ENCODE measurements at places on chromosomes 13 and 19. TPM values are rescaled to one million over a fixed set of nuclear protein-coding genes. Genes with fewer than 3 reads are reported as not detected.
A peak's percentile ranks its signal among the peaks of the same experiment; 100 is the strongest.

DNA sequence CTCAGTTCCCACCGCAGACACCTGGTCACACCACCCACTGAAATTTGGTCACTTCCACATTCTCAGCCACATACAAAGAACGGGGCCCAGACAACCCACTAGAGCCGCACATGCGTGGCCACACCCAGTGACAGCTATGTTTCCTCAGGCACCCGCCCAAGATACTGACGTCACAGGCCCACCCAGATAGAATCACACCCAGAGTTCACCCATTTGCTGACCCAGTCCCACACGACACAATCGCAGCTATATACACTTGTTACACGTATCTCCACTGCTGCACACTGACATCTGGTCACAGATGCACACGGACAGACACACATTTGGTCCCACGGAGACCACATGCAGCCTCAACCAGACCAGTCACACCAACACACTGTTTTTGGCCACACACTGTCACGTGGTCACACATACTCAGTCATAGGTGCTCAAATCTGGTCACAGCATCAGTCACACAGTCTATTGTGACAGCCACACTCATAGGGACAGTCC lies 2.9 kb downstream of the NUMBL start:
- no peak for DNase-seq

- no peak for DNase-seq
These were observed 389.9 kb upstream of the PCDH9 start for GRCh38 chr13:67619995-67620380.

DNA sequence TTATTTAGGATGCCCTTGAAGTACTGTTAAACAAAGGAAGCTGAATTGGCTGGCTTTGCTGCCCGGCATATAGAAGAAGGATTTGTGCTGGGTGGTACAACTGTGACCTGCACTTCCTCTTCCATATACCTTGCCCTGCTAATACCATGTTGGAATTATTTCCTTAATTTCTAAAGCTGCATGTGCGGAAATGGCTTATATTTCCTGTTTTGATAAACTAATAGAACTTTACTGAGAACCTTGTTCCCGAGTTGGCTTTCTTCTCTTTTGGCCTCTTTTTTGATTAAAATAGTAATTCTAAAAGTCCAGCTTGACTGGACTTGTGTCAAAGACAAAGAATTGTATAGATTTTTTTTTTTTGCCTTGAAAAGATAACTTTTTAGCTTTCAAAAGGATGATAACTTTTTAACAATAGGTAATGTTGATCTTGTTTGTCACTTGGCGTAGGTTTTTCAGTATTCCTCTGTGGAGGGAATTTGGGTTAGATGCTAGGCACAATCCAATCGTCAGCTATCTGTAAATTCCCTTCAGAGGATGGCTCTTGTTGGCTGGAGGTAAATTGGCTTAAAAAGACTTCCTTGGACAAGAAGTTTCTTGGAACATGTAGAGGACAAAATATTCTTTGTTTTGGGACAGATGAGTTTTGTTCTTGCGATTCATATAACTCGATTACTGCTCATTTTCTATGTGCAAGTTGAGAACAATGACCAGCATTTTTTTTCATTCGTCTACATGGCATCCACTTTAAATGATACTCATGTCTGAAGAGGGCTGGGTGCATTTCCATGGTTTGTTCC lies 41.4 kb downstream of the COL4A2 start:
- no peak for DNase-seq

GRCh38 chr19:42531313-42531712 lies 3.0 kb upstream of the CEACAM1 start:
- DNase-seq, result no peak

KLK2 gene
- not detected for polyA plus RNA-seq

- DNase-seq, result no peak
These were observed 8.0 kb downstream of the RGCC start for GRCh38 chr13:41465241-41465847.

DNA sequence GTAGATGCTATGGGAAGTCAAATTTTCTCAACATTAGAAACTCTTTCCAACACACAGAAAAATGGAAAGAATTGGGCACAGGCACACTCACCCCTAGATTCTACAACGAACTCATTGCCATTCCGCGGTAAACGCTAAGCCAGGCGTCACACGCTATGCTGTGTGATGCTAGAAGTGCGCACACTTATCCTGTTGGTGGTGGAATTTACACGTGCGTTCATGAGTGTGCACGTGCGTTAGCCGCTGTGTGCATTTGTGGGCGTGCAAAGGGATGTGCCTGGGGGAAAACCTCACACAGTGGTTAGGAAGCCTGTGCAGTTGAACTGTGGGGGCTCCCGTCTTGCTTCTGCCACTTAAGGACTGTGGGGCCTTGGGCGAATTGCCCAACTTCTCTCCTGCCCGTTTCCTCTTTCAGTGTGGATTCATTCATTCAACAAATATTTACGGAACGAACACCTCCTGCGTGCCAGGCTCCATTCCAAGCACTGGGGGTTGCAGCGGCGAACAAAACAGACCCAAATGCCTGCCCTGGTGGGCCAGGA lies 7.7 kb downstream of the NFILZ start:
- no peak for DNase-seq

- no peak for DNase-seq
These were observed 5.7 kb upstream of the RXFP2 start for GRCh38 chr13:31733647-31734046.

DNA sequence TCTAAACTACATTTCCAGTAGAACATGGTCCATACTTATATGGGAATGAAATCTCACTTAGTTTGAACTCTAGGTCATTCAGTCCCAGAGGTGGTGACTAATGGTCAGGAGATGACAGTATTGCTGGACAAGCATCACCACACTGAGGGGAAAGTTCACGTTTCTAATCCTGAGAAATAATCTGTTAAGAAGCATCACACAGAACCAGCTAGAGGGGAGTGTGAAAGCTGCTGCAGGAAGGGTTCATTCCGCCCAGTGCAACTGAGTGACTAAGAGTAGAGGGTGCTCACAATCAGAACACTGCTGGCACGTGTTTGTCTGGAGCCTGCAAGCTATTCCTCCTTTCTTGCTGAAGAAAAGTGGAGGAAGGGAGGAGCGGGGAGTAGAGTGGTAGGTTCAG lies 2.7 kb downstream of the COL4A1 start:
- peak; percentile 15 for DNase-seq

DNA sequence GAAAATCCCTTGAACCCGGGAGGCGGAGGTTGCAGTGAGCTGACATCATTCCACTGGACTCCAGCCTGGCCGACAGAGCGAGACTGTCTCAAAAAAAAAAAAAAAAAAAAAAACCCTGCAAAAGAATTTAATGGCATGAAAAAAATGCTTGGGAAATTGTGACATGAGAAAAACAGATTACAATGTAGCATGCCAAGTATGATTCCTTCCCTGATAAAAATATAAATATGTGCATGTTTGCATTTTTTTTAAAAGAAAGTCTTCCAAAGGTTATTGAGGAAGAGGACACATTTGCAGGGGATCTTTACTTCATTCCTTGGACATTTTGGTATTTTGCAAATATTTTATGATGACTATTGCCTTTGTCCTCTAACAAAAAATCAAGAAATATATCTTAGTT lies 14.5 kb upstream of the ZBTB32 start:
- DNase-seq, result no peak

TMPRSS9 gene
- polyA plus RNA-seq, result 0.15 TPM

DNA sequence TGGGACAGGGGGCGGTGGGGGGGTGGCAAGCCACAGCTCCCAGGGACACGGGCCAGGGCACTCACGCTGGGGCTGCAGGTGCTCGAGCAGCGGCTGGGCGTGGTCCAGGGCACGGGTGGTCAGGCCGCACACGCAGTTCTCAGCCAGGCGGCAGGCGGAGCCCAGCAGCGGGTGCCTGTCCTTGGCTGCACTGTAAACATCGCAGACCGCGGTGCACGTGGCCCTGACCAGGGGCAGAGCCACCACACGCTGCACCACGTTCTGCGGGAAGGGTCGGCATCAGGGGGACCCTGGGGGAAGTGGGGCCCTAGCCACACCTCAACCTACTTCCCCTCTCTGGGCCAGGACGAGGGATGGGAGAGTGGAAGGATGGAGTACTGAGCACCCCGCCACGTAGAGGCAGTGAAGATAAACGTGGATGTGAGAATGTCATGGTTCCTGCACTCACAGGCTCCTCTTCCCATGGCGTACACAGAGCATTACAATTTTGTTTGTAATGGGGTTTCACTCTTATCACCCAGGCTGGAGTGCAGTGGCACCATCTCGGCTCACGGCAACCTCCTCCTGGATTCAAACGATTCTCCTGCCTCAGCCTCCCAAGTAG lies 3.4 kb downstream of the PLIN5 start:
- no peak for DNase-seq

CD320 gene
- 131 TPM for polyA plus RNA-seq

DNA sequence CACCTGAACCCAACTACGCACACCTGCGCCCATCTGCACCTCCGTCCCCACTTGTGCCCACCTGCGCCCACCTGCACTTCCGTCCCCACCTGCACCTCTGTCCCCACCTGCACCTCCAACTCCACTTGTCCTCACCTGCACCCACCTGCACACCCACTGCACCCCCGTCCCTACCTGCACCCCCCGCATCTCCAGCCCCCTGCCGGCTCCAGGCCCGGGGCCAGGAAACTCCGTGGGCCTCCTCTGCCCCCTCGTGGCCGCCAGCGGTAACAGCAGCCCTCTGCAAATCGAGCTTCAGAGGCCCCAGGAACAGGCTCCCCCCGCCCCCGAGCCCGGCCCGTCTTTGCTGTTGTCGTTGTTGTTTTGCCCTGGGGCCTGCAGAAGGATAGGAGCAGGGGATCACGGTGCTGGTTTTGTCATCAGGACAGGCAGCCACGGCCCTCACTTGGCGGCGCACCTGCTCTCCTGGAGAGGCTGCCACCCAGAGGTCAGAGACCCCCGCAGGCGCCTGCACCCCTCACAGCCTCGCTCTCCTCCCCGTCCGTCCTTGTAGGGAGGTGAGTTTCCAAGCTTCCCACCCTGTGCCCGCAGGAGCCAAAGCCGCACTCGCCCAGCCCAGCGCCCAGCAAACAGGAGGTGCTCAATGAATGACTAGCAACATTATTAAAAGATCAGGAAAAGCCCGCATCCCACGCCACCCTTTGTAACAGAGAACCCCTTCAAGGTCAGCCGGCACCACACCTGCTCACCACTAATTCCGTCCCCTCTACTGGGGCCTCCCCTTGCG lies 65.4 kb downstream of the GNG7 start:
- peak; percentile 73 for DNase-seq

NOVA2 gene
- 13.0 TPM for polyA plus RNA-seq

DNA sequence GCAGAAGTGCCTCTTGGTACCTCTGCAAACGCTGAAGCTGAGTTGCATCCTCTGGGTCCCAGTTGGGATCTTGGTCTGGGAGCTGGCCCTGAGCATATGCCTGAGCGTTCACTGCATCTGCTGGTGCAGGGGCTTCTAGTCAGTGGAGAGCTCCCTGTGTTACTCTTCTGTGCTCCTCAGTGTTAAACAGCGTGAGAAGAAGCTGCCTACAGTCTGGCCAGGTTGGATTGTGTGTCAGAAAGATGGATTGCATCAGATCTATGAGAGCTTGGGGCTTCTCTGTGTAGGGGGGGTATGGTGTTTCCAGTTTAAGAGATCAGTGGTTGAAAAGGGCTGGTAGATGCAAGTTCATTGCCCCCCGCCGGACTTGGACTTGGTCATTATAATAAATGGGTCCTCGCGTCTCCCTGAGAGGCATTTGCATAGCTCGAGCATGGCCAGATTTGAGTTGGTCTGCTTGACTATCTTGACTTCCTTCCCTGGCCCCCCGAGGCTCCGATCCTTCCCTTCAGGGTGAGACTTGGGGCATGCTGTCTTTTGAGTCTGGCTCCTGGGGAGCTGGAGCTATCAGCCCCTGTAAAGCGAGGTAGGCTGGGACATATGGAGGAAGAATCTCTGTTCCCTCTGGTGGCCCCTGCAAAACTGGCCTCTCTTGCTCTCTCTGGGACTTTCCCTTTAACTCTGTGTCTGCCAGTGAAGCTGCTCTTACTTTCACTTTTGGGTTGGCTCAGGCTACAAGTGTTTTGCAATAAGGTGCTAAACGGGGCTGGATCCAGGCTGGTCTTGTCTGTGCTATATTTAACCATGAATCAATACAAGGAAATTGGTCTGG lies 52.9 kb downstream of the OR10H4 start:
- DNase-seq, result no peak

DNA sequence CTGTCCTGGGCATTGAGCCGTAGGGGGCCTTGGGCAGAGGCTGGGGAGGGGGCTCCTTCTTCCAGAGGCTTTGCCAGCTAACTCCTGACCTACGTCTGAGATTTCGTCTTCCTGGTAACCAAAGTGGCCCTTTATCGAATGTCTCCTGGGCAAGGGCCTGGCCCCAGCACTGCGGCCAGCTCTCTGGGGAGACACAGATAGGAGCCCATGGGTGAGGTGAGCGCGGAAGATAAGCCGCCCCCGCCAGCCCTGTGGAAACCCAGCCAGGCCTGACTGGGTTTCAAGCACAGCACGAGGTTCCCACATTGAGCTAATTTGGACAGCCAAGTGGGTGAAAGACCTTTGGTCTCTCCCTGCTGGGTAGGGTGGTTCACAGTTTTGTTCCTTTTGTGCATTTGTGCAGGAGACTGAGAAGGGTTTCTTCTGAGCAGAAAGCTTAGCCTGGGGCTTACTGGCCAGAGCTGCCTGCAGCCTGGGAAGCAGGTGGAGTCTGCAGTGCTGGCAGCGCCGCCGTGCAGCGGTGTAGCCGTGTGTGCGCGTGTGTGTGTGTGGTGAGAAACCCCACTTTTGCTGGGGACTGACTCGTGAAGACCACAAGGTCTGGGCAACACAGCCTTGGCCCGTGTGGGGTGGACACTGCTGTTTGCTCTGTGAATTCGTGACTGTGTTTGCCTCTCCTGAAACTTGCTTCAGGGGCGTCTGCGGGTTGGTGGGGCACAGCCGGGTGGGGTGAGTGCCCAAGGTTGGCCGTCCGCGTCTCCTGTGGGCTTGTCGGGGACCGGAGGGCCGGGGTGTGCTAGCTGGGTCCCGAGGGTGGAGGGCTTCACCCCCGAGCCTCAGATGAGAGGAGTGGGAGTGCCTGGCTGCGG lies 2.5 kb downstream of the BSG start:
- DNase-seq, result peak; percentile 59

DNA sequence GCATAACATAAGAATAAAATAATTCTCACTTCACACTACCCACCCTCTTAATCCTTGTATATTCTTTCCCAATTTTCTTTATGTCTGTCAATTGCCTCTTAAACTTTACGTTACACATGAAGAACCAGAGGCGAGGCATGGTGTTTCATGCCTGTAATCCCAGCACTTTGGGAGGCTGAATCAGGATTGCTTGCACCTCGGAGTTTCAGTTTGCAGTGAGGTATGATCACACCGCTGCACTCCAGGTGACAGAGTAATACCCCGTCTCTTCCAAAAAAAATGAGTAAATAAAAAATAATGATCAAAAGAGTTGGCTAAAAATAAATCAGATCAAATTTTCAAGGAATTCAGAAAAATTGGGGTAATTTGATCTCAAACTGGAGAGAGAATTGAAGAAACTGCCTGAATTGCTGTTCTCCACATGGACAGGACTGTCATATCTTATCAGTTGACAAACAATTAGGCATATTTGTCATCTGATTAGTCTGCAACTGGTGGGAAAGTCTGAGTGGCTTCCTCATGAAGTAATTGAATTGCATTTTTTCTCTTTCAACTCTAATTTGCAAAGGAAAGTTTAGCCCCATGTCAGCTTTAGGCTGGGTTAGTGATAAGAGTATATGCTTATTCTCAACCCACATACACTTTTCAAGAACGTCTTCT lies 302.9 kb downstream of the ITGBL1 start:
- no peak for DNase-seq

Measured in brain (organoid and tissue), 16 donors.